Bronchial smooth muscle cell (primary cell): ENCODE measurements at places on chromosomes 4 and X. TPM values are rescaled to one million over a fixed set of nuclear protein-coding genes. Genes with fewer than 3 reads are reported as not detected.

SPACA5 gene
- not detected in 2 replicates for total RNA-seq

LRP2BP gene
- 0.16 and 0.26 TPM in 2 replicates for total RNA-seq

AFF2 gene
- 0.79 TPM in 1 of 2 replicates, not detected in the other for total RNA-seq

SOX3 gene
- not detected in 2 replicates for total RNA-seq

REELD1 gene
- total RNA-seq: not detected in 2 replicates

TEX13D gene
- not detected in 2 replicates for total RNA-seq

MAGEB10 gene
- not detected in 2 replicates for total RNA-seq

TMPRSS11A gene
- total RNA-seq: not detected in 2 replicates

UBQLN2 gene
- 4.1 and 5.7 TPM in 2 replicates for total RNA-seq

CFAP47 gene
- under 0.01 TPM in 1 of 2 replicates, not detected in the other for total RNA-seq

GPAT3 gene
- total RNA-seq: 13.9 and 22.4 TPM in 2 replicates

ENPEP gene
- 0.16 and 0.17 TPM in 2 replicates for total RNA-seq

CDS1 gene
- 0.17 and 0.47 TPM in 2 replicates for total RNA-seq

HPGDS gene
- total RNA-seq: not detected in 2 replicates

TRPC5OS gene
- not detected in 2 replicates for total RNA-seq
